ENCODE measurements at places on chromosomes 12 and 14.

DNA sequence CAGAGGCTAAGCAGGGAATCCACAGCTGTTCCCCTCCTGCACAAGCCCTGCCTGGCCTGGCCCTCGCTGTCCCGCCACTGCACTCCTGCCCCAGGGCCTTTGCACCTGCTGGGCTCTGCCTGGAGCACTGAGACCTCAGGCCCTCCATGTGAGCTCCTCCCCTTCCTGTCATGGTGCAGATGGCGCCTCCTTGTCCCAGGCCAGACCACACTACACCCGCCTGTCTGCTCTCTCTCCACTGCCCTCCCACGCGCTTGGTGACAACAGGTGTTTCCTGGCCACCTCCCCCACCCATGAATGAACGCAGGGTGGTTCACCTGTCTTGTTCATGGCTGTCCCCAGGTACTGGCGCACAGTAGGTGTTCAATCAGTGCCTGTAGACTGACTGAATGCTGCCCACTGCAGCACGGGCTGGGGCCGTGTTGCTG lies 82.9 kb downstream of the NCOR2 start:
- no peak for DNase-seq

- DNase-seq: no peak
Observed at GRCh38 chr12:53279283-53279869, 11.3 kb downstream of the ESPL1 start.

DNA sequence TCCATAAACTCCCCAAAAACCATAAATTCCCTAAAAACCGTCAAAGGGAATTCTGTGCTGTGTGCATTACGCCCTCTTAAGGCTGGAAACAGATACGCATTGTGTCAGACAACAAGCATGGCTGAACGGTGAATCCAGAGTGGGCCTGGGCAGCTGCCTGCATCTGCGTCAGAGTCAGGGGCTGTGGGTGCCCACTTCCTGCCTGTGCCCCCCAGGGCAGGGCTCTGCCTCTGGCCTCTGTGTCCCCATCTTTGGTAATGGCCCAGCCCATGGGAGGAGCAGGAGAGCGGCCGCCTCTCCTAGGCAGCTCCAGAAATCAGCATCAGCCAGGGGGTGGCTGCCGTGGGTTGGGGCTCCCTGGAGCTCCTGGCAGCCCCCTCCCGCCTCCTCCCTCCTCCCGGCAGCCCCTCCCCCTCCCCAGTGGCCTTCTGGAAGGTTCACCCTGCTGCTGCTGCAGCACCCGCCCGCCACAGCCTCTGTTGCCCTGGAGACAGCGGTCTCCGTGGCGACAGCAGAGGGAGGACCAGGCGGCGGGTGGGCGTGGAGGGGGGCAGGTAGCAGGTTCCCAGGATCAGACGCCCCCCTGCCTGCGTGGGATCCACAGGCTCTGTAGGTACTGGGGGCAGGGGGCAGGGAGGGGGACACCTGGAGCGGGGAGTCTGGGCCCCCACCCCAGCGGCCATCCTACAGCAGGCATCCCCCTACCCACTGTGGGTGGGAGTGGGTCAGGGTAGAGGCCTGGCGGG lies 5.9 kb downstream of the MMP17 start:
- no peak for DNase-seq

DNA sequence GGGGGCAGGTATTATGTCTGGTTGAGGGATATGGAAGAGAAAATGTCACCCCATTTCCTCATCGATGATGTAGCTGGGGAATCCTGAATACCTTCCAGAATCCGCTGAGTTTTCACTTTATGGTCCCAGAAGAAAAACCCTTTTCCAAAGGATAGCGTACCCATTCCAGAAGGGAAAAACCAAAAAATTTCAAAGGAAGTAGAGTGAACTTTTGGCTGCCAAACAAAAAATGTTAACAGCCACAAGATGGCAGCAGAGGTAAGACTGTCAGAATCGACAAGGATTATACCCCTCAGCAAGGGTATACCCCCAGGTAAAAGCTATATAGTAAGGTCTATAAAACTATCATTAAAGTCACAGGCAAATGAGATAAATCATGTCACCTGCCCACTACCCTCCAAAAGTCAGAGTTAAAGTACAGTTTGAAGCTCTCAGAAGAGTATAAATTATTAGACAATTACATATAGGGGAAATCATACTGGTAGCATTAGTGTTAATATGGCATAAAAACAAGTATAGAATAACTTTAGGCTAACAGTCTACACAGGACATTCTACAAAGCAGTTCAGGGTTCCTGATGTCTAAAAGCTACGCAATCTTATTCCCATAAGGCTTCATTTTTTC lies 18.0 kb downstream of the ACIN1 start:
- DNase-seq: peak; percentile 53

DNA sequence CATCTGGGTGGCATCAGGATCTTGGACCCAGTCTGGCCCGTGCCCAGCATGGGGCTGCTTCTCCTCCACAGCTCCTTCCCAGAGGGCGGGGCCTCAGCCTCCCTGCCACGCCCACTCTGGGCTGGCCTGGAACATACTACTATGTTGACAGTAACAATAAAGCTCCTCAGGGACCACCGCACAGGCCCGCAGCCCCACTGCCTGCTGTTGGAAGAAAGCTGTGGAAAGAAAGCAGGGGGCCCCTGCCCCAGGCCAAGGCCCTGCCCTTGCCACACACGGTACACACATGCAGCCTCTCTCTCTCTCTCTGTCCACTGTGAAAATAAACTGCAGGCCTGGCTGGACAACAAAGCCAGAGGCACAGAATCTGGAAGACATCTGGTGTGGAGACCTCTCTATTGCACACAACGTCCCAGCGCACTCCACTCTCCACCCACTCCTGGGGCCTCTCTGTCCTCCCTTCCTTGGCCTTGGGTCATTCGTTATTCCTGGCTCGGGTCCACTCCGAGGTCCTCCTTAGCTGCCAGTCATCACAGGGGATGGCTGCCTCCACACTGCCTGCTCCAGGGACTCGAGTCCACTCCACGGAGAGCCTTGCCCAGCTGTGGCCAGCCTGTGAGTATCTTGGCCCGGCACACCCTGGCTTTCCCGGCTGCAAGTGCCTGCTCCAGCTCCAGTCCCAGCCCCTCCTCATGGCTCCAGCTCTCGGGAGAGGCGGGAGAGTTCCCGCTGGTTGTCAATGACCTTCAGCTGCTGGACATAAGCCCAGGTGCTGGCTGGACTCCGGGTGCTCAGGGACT lies 11.8 kb upstream of the ENDOU start:
- DNase-seq: peak; percentile 86

DNA sequence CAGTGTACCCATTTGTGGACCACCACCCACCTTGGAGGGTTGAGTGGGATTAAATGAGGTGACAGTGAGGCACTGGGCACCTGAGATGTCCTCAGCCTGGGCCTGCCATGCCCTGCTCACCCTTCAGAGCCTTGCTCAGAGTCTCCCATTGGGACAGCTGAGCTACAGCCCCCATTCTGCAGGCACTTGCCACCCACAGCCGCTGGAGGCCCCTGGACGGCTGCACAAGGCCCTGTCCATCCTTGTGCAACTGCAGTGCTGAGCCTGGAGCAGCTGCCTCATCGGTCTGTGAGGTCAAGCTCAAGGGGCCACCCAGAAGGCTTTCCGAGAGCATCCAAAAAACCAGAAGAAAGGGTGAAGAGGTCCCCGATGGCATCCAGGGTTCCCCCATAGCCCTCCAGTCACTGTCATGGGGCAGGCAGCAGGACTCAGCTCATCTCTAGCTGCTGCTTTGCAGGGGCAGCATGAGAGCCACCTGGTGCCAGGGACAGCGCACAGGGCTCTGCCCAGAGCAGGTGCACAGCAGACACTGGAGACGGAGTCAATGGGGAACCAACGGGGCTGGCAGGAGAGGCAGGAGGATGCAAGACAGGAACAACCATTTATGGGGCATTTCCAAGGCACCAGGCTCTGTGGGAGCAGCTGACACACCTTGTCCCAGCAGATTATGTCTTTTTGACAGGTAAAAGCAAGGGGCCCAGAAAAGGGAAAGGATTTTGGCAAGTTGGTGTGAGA lies 84.6 kb downstream of the ARL6IP4 start:
- DNase-seq: no peak

DNA sequence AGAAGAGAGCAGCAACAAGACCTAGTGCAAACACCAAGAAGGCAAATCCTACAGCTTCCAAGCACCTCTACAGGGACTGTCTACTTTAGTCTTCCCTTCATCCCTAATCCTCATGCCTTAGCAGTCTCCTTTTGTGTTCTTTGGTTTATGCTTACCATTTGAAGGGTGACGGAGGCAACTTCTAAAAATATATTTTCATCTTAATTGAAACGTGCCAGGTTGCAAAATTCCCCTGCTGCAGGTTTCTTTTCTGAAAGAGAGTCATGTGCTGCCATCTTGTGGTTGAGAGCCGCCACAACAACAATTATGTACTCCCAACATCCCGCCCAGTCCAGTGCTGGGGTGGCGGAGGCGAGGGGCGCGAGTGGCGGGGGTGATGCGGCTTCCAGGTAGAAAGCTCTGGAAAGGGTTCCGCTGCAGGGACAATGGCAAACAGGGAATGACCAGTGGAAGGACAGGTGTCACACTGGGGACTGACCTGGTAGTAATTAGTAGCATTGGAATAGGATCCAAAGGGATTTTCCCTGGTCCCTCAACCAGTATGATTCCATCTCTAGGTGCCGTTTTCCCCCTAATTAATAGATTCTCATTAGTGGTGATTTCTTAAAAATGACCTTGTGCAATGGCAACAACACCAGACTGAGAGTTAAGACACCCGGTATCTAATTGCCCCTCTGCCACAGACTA lies 80.3 kb upstream of the GNG2 start:
- peak; percentile 79 for DNase-seq

DNA sequence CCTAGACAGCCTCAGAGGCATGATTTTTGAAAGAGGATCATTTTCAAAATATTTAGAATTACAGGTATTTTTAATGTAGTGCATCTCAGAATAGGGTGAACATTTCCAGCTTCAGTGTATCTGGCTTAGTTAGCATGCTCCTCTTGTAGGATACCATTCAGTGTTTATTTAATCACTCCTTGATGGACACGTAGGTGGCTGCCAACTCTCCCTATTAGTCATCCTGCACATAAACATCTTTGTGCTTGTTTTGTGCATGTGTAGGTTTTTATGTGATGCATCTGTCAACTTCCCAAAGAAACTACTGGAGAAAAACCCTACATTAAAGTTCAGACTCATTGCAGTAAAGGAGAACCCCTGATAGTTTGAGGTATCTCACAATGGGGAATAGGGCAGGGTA lies 52.5 kb upstream of the RBM19 start:
- peak; percentile 9 for DNase-seq

GRCh38 chr14:84228702-84229101 lies 1301.2 kb upstream of the FLRT2 start:
- no peak for DNase-seq

DNA sequence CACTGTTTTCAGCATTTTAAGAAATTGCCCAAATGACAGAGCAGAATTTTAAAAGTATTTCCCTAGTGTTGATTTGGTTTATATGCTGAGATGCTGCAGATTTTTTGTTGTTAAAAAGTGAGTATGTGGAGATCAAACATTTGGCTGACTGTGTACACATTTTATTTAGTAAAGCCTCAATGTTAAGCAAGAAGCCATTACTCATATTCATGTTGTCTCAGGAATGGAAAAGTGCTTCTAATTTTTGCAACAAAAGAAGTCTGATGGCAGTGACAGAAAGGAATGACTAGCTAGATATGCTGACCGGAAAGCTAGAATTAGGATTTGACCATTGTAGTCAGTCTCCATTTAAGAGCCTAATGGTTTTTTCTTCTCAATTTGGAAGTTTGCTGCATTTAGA lies 22.5 kb downstream of the SLC38A6 start:
- DNase-seq: peak; percentile 50

DNA sequence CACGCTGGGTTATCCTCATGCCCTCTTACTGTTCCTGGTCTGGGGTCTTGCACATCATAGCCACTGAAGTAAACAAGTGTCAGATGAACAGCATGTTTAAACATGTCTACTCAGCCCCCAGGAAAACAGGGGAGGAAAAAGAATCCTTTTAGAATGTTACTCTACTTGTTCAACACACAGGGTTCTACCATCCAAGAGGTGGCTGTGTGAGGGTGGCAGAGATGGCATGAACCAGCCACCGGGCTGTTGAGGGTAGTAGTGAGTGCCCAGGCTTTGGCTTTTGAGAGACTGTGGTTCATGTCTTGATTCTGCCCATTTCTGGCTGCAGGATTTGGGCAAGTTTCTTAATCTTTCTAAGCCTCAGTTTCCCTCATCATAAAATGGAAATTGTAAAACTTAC lies 21.6 kb upstream of the CCND2 start:
- no peak for DNase-seq

DNA sequence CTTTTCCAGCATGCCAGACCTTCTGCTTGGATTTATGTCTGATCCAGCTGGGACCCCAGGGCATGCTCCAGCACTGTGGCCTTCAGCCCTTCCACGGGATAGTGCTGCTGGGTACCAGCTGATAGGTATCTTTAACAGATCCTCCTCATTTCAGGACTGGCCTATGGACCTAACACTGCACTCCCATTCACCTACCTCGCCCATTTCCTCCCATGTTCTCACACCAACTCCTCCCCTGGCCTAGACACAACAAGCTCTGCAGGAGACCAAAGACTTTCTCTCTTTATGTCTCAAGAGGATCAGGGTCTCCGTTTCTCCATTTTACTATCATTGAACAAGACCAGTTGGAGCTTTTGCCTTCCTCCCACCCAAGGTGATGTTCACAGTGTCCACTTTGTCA lies 140.0 kb upstream of the TMCC3 start:
- DNase-seq: no peak

DNA sequence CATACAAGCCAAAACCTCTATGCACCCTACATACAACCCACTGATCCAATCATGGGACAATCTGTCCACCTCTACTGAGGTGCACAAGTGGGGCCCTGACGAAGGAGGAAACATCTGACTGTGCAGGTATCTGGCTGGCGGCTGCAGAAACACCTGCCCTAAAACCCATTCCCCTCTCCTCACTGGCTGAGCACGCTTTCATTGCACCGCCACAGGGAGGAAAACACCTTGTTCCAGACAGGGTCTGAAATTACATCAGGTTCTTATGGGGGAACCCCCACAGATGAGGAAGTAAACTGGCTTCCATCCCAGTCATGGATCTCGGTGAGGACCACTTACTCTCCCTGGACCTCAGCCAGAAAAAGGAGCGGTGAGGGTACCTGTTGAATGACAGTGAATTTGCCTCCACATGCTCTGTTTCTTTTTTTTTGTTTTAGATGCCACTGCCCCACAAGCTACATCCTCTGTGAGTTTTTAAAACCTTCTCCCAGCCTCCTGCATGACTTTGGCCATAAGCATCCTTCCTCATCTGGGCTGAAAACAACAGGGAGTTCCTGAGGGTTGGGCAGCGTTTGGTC lies 23.8 kb upstream of the DGLUCY start:
- no peak for DNase-seq

DNA sequence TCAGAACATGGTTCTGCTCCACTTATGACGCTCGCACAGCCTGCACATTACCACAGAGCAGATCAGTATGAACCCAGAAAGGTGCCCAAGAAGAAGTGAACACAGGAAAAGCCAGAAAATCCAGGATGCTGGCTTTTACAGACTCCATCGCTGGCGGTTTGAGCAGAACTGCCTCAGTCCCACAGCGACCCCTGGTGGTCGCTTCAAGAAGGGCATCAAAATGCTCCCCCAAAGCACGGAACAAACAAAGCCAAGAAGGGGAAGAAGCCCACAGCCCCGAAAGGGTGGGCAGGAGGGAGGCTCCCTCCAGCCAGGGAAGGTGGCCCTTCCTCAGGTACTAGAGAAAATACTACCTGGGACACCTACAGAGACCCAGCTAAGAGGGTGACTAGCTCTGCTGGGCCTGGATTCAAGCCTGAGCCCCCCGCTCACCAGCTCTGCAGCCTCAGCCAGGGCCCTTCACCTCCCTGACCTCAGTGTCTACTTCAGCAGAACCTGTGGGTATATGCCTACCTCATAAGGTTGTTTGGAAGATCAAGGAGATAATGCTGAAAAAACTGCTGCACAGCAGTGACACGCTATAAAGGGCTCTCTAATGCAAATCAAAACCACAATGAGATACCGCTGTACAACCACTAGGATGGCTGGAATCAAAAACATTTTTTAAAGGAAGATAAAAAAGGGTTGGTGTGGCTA lies 98.1 kb downstream of the NCOR2 start:
- peak; percentile 23 for DNase-seq
